DMS153 (cell line): ENCODE measurements at places on chromosomes 3 and 15.
A peak's percentile ranks its signal among the peaks of the same experiment; 100 is the strongest.

DNA sequence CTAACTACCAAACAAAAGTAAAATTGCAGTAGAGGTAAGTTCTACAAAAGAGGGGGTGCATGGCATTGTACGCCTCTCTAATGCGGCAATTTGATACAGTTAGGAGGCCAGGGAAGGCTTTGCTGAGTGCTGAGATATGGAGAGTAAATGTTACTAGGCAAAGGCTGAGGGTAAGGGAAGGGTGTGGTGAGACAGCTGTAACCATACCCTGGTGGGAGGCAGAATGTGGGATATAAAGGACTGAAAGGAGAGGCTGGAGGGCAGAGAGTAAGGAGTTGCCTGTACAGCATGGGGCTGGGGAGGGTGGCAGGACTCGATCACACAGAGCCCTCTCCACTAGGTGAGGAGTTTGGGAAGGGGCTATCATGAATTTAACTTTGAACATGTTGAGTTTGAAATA is 106.3 kb downstream of the PDCD6IP start:
- no peak for DNase-seq

- DNase-seq, result no peak
These were observed 11.5 kb downstream of the CCDC80 start for GRCh38 chr3:112629425-112629824.

DNA sequence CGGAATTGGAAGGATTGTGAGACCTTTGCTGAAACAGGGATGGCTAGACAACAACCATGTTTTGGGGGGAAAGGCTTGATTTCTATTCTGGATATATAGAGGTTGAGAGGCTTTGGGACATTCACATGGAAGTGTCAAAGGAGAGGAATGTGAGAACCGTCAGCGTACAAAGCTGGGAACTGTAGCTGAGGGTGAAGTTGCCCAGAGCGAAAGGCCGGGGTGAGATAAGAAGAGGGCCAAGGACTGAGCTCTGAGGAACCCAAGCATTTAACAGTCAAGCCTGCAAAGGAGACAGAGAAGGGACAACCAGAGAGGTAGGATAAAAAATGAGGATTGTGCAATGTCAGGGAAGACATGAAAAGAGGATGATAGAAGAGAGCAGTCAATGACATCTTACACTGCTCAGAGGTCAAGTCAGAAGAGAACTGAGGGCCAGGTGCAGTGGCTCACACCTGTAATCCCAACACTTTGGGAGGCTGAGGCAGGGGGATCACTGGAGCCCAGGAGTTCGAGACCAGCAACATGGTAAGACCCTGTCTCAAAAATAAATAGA is 41.5 kb upstream of the RAF1 start:
- no peak for DNase-seq

- DNase-seq, result no peak
These were observed 1.3 kb upstream of the MEF2A start for GRCh38 chr15:99564221-99565048.

- DNase-seq, result no peak
These were observed 50.9 kb downstream of the MB21D2 start for GRCh38 chr3:192866804-192867203.

GRCh38 chr3:122395582-122395981 is 11.6 kb downstream of the FAM162A start:
- DNase-seq, result no peak

DNA sequence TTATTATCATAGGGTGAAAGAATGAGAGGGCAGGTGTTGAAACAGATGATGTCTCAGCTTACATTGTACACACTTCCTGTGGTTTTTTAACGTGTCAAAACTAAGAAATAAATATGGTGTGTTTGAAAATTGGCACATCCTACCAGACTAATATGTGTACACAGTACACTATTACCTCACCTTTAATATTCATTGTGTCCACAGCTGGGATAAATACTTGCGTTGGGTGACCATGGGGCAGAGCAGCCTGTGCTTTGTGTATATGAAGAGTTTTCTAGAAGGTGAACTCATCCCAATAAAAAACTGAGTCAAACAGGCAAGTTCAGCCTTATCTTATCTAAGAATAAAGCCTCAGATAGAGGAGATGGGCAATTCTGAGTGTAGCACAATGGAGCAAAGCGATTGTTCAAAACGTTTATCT is 17.3 kb downstream of the SUCNR1 start:
- peak; percentile 67 for DNase-seq

- DNase-seq, result no peak
These were observed 23.7 kb downstream of the APH1B start for GRCh38 chr15:63301088-63301487.

DNA sequence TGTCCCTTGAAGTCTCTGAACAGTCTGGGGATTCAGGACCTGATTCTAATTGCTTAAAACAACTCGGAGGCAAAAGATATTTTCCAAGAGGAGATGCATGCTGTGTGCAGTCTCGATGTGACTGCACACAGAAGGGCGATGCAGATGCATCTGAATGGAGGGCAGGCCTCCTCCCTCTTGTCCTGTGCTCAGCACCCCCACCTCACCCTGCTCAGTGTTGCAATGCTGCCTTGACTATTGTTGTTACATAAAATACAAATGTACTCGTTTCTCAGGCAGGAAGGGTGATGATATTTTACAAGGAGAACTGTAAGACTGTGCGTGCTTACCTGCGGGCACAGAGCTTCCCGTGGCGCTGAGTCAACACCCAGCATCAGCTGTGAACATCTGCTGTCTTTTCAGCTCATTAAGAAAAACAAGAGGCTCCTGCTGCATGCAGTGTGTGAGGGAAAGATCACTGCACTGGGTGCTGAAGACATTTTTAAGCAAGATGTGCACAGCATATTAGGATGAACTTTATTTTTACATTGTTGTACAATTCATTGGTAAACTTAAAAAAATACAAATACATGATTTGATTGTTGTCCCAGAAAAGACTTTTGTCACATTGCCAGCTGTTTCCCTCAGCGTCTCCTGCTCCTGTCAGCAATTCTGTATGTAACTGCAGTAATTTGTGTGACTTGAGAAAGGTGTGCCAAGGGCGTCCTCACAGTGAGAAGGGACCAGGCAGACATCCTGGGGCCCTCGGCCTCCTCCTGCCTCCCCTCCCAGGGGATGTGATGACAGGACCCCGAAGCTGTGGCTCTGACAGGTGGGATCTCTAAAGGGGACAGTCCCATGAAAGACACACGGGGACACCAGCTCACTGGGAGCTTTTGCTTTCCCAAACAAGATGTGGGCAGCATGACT is 56.3 kb upstream of the RPL32 start:
- DNase-seq, result peak; percentile 2

- DNase-seq, result no peak
These were observed 110.5 kb upstream of the RAP2B start for GRCh38 chr3:153051427-153052095.

- DNase-seq, result no peak
These were observed 46.4 kb downstream of the GJD2 start for GRCh38 chr15:34708422-34708821.

- no peak for DNase-seq
These were observed 10.2 kb upstream of the DLG1 start for GRCh38 chr3:197308591-197308990.

DNA sequence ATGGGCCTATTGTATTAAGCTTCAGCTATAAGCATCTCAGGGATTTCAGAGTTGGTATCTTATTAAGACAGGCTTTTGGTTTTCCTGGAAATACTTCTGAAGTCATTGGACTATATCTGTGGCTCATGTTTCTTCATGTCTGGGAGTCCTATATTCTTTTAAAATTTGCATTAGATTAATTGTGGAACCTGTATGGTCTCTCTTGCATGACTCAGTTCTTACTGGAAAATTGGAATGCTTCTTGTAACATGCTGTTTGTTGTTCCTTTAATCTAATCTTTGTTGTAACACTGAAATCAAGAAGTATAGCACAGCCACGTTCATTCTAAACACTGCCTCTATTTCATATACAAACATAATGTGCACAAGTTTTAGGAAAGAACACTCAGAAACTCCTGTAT is 208.1 kb downstream of the RBMS3 start:
- DNase-seq, result no peak

DNA sequence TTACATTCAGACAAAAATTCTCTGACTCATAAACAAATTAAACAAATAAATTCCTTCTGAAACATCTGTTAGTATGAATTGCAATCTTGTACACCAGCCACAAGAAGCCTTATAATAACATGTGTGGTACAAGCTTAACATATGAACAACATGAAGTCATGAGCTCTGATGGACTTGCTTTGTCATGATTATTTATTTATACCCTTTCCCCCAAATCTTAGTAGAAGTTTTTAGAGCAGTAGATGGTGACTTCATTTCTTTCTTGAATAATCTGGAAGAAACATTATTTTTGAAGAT is 633.4 kb downstream of the EPHA3 start:
- no peak for DNase-seq

DNA sequence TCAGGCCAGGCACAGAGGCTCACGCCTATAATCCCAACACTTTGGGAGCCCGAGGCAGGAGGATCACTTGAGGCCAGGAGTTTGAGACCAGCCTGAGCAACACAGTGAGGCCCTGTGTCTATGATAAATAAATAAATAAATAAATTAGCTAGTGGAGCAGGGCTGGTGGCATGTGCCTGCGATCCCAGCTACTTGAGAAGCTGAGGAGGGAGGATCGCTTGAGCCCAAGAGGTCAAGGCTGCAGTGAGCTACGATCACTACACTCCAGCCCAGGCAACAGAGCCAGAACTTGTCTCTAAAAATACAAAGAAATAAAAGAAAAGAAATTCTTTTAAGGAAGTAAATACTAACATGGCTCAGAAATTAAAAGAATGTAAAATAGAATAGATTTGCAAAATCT is 91.8 kb downstream of the LIPC start:
- no peak for DNase-seq

- no peak for DNase-seq
These were observed 36.8 kb upstream of the TSPAN3 start for GRCh38 chr15:77107531-77108355.

DNA sequence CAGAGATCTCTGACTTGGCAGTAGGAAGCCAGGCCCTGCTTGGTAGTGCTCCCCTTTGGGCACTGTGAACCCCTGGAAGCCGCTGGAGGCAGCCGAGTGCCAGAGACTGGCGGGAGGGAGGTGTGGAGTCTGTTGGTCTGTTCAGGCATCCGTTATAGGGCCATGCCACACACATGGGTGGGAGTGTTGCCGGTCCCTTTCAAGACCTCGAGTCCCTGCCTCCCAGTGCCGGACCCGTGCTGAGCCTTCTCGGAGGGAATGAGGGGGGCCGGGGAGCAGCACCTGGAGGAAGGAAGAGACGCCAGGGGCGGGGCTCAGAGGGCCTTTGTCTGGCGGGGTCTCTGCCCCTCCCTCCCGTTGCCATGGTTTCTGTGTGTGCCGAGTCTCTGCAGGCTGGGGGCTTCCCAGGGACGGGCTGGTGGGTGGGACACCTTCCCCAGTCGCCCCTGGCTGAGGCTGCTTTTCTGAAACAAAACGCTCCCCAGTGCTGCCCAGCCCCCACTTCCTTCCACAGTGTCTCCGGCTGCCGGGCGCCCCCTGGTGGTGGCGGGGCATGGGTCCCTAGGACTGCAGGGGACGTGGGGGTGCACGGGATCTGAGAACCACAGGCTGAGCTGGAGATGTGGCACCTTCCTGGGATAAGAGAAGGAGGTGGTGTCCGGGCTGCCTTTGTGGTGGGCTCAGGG is 10.0 kb downstream of the GNAI2 start:
- peak; percentile 35 for DNase-seq

DNA sequence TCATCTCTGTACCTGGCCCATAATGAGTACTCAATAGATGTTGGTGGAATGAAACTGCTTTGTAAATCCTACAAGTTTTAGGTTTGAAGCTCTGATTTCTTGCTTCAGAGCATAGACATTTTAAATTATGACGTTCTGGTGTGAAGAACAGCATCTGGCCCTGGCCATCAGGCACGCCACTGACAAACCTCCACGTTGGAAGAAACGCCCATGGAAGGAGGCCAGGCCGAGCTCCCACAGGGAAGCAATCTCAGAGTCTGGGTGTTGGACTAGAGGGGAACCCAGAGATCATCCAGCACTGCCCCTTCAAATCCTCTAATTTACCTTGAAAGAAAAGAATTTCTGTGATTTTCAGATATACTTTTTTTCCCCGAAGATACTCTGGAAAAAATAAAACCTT is 328.1 kb upstream of the RGMA start:
- no peak for DNase-seq

- no peak for DNase-seq
These were observed 3.1 kb downstream of the BAHD1 start for GRCh38 chr15:40443846-40444245.

GRCh38 chr15:49314716-49315115 is 108.3 kb upstream of the FGF7 start:
- DNase-seq, result no peak

- no peak for DNase-seq
These were observed 1.1 kb downstream of the SAMMSON start for GRCh38 chr3:70000563-70001081.

GRCh38 chr15:88805031-88805780 is 2.0 kb downstream of the ACAN start:
- DNase-seq, result no peak

DNA sequence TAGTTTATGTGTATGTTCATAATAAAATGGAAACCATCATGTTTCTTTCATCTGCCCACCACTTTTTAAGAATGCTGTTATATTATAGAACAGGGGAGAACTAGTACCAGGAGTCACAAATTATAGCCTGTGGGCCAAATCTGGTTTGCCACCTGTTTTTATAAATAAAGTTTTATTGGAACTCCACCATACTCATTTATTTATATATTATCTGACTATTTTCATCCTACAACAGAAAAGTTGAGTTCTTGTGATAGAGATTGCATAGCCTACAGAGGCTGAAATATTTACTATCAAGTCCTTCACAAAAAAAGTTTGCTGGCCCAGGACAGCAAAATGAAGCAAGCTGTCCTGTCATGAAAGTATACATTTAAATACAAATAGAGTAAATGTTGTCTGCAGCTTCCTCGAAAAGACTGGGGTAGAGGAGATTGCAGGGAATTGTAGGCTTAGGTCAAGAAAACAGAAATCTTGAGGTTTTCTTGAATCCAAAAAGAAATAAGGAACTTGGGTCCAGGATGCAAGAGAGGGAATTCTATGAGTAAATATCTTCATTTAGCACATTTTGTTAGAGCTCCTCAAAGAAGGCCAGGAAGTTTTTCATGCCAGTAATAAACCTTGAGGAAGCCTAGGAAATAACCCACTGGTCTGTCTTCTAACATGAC is 41.1 kb downstream of the FILIP1L start:
- DNase-seq, result no peak

DNA sequence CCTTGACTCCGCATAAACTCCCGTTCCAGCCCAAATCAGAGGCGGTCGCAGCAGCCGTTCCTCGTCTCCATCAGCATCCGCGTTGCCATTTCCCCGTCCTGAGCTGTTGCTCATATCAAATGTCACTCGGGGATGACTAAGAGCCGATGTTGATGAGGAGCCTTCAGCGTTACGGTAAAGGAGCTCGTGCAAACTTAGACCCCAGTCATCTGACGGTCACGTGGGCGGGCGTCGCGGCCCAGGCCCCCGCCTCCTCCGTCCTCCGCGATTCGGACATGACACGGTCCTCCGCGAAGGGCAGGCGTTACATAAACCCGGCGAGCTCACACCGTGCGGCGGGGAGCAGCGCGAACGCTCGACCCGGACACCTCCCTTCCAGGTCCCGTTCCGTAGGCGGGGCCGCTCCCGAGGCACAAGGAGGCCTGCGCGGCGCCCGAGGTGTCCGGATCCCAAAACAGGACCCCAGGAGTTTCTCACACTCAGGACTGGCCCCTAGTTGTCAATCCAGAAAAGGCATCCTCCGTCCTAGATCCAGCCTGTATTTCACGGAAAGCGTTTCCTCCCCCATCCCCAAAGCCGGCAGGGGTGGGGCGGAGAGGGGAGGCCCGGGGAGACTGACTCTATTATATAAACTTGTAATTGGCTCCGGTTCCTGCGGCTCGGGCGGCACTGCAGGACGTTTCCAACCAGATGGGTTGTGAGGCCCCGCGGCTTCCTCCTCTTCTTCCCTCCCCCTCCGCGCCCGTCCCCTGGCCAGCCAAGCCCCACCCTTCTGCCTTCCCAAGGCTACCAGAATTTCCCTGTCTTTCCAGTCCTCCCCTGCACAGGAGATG is 100.0 kb upstream of the IGF1R start:
- peak; percentile 1 for DNase-seq
